Activated T-helper 1 cell treated with anti-CD3 and anti-CD28 coated beads, Interleukin-12 subunit alpha, Interleukin-12 subunit beta, Interleukin-2, Interleukin-4 antibody, amounts not matched to agents 30 ng/mL and 10 ng/mL and 1 ng/mL, durations not matched to agents 14 hours and 24 hours and 36 hours (primary cell): ENCODE measurements at places on chromosomes 1 and 21. TPM values are rescaled to one million over a fixed set of nuclear protein-coding genes. Genes with fewer than 3 reads are reported as not detected.

DNA sequence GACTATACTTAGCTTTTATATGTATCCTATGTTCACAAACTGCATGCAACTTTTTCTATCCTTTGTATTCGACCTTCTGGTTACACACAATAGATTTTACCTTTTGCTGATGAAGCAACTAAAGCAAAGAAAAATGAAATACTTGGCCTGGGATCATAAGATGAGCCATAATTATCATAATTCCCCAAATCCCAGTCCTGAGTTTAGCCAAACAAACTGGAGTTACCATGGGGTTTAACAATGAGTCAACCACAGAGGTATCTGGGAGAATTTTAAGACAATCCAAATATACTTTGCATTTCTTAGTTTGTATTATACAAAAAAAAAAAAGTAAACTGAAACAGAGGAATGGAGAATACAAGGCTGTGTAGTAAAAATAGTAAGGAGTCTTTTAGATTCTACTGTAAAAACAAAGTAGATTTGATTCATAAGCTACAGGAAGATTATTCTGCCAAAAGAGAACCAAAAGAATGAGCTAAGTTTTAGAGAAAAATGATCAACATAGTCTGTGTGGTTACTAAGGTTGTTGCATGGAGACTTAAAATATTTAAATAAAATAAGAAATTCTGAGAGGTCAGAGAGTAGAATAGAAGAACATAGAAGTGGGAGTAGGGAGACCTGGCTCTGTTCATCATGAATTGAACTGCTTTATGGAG lies 60.4 kb upstream of the GORAB start:
- DNase-seq: no peak

The NOTCH2NLA gene
- total RNA-seq: 35.7 and 36.4 TPM in 2 replicates

The AGT gene
- not detected in 2 replicates for total RNA-seq

DNA sequence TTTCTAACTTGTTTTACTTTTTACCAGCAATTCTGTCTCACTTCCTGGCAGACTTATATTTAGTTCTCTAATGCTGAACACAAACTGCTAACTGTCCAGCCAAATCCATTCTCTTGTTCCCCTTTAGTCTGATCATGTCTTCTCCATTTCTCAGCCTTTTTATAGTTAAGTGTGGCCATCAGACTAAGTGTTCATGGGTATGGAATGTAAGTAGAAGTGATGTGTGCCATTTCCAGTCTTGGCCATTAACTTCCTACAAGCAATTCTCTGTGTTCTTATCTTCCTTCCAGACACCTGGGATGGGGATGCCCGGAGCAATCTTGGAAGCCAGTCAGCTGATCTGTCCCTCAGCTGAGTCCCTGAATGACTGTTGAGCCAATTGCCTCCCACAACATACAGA lies 165.8 kb downstream of the ST6GALNAC3 start:
- no peak for DNase-seq

DNA sequence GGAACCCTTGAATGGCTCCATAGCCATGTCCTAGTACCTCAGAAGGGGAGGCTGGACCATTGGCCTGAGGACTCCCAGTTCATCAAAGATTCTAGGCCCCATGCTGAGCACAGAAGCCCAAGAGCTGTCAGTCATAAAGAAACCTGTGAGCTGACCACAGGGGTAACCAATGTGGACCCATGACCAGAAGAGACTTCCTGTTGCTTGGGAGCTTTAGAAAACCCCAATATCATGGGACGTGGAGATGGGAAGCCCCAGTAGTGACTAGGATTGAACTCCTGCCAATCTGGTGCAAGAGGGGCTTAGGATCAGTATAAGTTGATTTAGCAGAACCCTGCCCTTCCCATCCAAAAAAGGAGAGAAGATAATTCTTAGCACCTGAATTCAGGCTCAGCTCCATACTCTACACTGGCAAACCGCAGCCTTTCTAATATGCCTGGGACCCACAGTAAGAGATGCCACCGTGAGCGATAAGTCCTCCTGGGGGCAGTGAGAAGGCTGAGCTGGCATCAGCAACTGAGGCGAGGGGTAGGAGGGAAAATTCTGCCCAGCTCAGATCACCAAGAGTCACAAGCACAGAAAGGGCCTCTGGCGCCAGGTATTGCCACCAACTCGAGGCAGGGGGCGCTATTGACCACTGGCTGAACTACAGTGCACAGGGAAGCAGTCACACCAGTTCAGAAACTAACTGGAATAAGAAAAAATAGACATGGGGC lies 108.9 kb downstream of the CAPN8 start:
- DNase-seq: peak; percentile 5

The GABPA gene
- 26.7 and 26.9 TPM in 2 replicates for total RNA-seq

DNA sequence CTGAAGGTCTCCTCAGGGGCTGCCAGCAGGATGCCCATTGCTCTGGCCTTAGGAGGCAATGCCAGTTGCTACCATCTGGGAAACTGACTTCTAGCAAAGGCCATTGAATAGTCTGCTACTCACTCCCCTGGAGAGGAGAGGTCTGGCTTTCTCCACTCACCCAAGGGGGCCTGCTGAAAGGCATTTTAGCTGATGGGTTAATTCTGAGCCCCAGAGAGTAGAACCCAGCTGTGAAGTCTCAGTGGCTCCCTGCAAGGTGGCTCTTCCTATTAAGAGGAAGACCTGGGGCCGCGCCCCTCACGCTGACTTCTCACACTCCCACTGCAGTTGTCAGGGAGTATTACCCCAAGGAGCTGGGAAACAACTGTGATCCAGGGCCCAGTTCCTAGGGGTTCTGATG lies 213.3 kb upstream of the GALNT2 start:
- DNase-seq: no peak

DNA sequence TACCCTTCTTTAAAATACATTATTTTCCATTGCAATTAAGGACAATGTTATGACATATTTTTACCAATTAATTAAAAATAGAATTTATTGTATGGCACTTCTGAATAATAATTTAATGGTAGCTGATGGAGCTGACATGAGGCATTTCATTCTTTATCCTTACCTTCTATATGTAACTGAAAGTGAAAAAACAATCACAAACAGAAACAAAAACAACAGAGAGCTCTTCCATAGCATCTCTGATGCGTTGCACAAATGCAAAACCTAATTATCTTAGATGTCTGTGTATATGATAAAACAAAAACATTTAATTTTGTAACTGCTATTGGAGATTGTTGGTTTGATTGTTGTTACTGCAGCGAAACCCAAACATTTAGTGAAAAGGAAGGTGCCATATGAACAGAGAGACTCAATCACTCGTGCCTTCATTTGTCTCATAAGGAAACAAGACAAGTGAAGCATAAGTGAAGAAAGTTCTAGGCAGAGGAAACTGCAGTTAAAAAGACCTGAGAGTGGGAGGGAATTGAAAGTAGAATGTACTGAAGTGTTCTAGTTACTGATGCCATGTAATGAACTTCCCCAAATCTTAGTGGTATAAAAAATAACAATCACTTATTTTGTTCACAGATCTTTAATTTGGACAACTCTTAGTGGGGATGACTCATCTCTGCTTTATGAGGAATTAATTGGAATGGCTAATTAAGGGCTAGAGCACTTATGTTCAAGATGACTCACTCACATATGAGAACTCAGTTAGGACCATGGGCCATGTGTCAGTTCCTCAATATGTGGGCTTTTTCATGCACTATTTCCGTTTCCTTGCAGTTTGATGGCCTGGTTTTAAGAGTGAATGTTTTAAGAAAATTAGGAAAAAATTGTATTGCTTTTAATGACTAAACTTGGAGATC lies 245.0 kb upstream of the OLFM3 start:
- no peak for DNase-seq

DNA sequence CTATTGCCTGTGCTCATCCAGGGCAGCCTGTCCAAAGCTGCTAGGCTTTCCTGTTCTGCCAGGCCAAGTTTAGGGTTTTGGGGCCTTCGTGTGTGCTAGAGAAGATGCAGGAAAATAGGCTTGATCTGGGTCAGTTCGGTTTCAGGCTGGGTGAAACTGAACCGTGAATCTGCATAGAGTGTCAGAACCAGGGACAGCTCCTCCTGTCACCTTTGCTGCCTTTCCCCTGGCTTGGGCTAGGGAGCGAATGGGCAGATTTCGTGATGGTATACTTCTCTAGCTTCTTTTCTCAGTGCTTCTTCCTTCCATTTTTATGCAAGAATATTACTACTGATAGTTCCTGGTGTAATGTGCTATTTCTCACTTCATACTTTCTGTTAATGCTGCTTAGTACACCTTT lies 6.0 kb upstream of the AGO1 start:
- no peak for DNase-seq

The CNKSR1 gene
- 4.2 and 4.7 TPM in 2 replicates for total RNA-seq

DNA sequence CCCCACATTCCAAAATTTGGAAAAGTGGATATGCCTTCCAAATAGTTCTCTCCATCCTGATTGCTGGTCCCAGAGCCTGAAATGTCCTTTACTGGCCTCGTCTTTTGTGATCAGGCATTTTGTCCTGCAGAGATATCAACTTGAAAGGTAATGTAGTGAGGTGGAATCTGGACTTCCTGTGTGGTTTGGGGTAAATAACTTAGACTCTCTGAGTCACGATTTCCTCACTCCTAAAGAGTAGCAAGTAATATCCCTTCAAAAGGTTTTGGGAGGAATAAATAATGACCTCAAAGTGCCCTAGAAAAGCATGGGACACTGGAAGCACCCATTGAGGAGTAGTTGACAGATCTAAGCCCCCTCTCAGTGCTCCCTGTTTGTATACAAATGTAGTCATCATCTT lies 426.6 kb downstream of the OMA1 start:
- no peak for DNase-seq

DNA sequence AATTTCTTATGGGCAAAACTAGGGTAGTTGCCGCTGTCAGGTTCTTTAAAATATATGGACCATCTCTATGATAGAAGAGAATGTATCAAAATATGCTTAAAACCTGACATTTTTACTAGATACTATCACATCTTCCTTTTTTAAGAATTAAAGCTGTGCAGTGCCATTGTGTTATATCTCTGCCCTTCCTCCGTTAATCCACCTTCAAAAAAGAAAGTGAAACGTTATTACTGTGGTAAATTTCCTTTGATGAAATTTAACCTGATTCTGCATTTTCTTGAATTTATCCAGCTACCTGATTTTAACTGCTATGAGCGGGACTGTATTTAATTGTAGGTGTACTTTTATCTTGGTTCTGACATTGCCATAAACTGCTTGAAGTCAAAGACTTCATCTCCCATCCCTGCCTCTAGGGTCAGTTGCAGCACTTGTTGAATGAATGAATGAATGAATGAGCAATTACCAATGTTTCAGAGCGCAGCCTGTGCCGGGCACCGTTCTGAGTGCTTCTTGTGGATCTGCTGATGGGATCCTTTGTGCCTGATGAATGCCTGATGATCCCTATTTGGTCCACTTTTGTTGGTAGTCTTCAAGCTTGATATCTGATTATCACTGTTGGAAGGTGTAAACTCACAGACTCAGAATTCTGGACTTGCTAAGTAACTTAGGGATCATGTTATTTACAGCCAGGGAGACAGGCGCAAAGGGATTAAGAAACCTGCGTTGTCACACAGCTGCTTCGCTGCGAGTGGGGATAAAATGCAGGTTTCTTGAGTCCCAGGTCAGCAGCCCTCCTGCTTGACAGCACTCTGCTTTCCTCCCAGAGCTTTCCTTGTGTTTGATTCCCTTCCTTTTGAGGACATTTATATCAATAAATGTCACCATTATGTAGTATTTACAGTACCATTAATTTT lies 30.1 kb downstream of the SMYD2 start:
- no peak for DNase-seq

DNA sequence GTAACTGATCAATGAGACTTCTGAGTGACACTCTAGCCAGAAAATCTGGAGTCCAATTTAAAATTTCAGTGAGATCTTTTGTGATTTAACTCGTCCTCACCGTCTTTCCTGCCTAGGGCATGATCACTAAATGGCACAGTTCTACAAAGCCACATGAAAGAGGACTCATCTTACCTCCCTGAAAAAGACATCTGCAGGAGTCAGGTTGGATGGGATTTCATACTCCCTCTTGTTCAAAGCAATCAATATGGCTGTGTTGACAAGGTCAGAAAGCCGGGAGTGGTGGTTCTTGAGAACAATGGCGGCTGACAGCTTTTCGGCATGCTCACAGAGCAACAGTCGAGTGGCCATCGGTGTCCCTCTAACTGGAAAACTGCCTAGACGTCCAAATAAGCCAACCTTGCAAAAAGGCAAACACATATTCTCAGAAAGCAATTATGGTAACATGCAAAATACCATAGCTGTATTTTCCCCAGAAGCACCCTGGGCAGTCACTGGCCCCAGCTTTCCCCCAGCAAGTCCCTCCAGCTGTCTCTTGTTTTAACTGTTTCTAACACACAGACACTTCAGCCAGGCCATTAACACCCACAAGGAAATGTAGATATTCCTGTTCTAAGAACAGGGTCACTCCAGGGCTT lies 36.6 kb upstream of the ACTA1 start:
- DNase-seq: no peak

DNA sequence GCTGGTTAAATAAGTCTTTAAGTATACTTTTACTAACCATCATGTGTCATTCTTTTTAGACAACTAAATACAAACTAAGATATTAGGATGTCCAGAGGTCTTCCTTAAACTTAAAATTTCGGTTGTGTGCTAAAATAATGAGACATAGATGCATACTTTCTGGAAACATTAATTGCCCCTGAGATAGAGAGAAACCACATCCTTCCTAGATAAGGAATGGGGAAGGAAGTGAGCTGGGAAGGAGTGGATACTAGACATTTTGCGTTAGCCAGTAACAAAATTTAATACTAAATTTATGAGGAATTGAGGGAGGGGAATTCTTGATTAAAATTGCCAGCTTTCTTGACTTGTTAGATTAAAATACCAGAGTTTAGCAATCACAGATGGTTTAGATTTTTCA lies 37.1 kb upstream of the PTGS2 start:
- DNase-seq: no peak

The MACO1 gene
- 14.2 and 14.3 TPM in 2 replicates for total RNA-seq

GRCh38 chr1:87252406-87252805 lies 76.3 kb upstream of the LMO4 start:
- no peak for DNase-seq
